ENCODE measurements at places on chromosomes 3 and 15.

- no peak for DNase-seq
Observed at GRCh38 chr15:46039703-46040102, 404.9 kb downstream of the SQOR start.

- no peak for DNase-seq
Observed at GRCh38 chr3:8094415-8094814, 407.2 kb upstream of the LMCD1 start.

DNA sequence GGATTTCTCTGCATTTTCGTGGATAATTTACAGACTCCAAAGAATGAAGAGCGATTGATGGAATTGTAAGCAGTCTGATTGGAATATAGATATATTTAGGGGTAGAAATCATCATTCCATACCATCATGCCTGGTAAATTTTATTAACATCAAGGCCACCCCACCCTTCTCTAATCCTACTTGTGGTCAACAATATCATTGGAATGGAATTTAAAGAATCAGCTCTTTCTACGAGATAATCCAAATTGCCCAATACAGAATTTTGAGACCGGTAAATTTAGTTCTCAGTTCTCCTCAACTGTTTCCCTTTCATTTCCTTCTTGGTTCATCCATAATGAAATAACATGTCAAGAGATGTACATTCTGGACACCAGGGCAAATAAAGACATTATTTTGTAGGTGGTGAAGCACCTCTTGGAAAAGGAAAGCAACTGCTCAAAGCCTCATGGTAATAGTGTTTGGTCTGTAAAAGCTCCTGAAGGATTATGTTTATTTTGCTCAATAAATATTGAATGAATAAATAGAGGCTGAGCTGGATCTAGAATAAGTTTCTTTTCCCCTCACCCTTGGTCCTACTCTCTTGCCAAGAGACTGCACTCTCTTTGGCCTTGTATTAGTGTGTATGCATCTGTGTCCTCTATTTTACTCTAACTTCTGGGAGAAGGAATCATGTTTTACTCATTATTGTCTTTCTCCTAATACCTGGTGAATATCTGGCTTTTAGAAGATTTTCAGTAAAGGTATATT lies 133.7 kb upstream of the BCL6 start:
- DNase-seq: no peak

GRCh38 chr3:72065872-72066641 lies 281.1 kb upstream of the PROK2 start:
- DNase-seq: no peak
